Stimulated activated CD8-positive, alpha-beta memory T cell treated with anti-CD3 and anti-CD28 coated beads, Interleukin-7, amount 100 ng/mL, for 1 hour (primary cell): ENCODE measurements at places on chromosomes 7 and 10.

DNA sequence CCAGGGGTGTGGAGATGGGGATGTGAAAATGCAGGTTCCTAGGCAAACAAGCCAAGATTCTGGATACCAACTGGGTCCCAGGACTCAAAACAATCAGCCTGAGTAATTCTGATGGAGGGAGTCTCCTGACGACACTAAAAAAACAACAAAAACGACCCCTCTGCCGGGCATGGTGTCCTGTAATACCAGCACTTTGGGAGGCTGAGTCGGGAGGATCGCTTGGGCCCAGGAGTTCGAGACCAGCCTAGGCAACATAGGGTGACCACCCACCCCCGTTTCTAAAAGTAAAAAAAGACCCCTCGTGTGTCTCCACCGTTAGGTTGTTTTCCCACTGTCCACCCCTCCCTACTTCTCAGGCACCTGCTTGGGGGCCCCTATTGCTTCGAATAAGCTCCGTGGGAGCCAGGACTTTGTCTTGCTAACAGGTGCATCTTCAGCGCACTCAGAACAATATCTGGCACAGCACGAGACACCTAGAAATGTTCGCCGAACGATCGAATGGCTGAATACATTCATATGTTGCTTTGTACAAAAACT is 743 bp upstream of the NRF1 start:
- no peak for DNase-seq

DNA sequence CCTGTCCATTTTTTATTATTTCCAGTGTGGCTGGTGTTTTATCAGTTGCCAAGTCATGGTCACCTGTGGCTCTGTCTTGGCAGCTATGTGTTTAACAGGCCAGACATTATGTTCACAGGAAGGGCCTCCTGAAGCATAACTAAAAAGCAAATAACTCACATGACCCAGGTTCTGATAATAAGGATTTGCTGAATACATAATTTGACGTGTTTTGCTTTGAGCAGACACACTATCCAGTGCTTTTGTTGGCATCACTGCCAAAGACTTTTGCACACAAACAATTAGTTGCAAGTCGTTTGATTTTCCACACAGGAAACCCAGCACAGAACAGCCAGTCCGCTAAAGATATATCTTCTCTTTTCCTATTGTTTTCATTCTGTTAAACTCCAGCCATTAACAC is 173.6 kb downstream of the ARL4A start:
- DNase-seq, result no peak

- DNase-seq, result no peak
Measured at GRCh38 chr7:36064676-36065075, 88.4 kb upstream of the EEPD1 start.

- no peak for DNase-seq
Measured at GRCh38 chr7:92763636-92764423, 72.5 kb downstream of the CDK6 start.

- no peak for DNase-seq
Measured at GRCh38 chr10:3213208-3213607, 40.6 kb upstream of the PITRM1 start.

DNA sequence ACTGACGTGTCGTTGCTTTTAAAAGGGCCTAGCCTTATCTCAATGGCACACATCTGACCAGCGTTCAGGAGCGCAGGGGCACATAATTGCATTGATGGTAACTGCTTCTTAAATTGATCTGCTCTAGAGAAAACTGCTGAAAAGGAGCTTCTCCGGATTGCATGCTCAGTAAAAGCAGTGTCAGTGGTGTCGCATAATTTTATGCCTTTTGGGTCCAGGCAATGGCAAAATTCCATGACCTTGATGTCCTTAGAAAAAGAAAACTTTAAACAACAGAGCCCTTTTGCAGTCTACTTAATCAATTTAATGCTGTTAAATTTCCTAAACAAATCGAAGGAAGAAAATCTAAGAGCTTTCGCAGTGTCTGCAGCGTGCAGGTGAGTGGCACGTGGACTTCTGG is 75.7 kb downstream of the PTPRE start:
- DNase-seq, result no peak

DNA sequence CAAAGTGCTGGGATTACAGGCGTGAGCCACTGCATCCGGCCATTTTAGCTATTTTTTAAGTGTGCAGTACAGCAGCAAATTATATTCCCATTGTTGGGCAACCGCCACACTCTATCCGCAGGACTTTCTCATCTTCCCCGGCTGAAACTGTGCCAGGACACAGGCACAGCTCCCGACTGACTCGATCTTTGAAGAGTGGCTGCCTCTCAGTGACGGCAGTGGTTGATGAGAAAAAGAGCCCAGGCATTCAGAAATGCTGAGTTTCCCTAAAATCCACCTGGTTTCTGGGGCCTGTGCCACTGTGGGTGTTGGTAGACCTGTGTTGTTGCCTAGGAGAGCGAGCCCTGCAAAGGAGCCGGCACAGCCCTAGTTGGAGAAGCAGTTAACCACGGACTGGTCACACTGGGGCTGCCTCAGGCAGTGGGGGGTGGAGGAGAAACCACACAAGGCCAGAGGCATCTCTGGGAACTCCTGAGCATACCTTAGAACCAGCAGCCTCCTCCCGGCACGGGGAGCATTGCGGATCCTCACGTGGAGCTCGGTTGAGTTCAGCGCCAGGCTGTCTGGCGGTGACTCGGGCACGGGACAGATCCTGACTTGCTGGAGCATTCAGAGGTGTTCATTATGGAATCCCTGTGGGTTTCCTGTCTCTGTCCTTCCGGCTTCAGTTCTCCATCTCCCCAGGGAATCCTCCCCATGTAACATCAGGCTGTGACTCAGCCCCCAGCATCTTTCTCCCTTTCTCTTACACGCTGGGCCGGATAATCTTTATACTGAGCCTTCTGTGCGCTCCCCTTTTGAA is 16.2 kb downstream of the PFKFB3 start:
- DNase-seq, result no peak

- DNase-seq, result no peak
Measured at GRCh38 chr7:138579136-138579535, 119.1 kb downstream of the TRIM24 start.

GRCh38 chr10:20334559-20334958 is 518.3 kb downstream of the PLXDC2 start:
- no peak for DNase-seq

DNA sequence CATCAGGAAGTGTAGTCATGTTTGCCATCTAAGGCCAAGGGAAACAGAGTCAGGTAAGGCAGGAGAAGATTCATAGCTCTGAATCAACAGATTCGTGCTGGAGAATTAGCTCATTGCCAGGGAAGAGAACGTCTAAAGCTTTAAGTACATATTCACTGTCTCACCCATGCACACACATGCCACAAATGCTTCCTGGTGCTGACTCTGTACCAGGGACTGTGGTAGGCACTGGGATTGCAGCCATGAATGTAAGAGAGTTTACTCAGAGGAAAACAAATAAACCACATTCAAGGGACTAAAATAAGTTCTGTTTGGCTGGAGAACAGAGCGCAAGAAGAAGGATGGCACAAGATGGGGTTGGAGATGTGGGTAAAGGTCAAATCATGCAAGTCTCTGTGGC is 89.8 kb upstream of the HPS1 start:
- no peak for DNase-seq

GRCh38 chr7:158322616-158323530 is 264.8 kb downstream of the PTPRN2 start:
- no peak for DNase-seq

GRCh38 chr7:90948085-90948484 is 316.1 kb upstream of the FZD1 start:
- no peak for DNase-seq

- no peak for DNase-seq
Measured at GRCh38 chr7:101882005-101882421, 64.6 kb downstream of the CUX1 start.

- DNase-seq, result no peak
Measured at GRCh38 chr7:46814516-46815250, 767.2 kb downstream of the TNS3 start.

DNA sequence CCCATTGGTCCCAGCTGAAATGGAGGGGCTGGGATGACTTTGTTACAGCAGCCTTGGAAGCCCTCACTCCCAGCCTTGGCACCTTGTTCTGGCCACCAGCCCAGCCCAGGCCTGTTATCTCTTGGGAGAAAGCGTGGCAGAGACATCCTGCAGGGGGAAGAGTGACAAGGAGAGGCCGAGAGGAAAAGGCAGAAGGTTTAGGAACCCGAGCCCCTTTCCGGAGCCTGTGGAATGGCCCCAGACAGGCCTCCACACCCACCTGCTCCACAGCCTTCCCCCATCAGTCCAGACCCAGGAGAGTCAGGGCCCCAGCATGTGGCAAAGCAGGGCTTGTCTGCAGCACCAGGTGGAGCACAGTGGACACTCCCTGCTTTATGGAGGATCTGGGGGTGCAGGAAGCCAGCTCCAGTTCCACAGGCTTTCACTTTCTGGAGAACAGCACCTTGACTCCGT is 24.1 kb upstream of the TRIM8 start:
- no peak for DNase-seq

DNA sequence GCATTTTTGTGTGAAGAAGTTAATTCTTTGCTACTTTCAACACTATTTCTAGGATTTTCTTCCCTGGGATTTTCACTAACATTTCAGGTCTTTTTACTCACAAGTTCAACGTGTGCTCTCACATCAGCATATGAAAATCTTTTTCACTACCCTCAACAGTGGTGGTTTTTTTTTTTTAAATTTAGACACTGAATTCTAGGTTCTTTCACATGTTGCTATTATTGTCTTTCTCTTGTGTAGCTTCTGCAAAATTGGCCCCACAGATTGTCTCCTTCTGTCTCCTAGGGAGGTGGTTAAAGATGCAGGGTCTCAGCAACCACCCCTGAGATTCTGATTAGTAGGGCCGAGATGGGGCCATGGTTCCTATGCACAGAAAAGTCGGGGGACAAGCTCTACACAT is 165.0 kb upstream of the GPR26 start:
- no peak for DNase-seq

- DNase-seq, result no peak
Measured at GRCh38 chr10:88071879-88072278, 208.5 kb downstream of the PTEN start.

GRCh38 chr7:20713792-20714191 is 72.9 kb downstream of the SP8 start:
- DNase-seq, result no peak

DNA sequence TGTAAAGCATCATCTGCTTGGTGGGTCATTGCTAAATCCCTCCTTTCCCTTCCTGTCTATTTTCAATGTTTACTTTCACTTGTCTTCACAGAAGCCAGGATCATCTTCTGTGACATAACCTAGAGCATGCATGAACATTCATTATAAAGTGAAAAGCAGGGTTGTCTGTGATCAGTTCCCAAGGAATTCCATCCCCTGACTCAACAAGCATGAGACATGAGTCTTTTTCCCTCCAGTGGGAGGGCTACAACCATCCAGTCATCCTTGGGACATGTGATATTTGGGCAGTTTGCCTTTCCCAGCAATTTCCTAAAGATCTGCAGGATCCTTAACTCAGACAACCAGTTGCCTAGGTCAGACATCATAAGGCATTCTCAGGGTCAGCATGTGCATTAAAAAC is 166.3 kb upstream of the TMEM196 start:
- no peak for DNase-seq

- no peak for DNase-seq
Measured at GRCh38 chr10:20714979-20715378, 182.1 kb downstream of the NEBL start.

GRCh38 chr10:102644066-102644645 is at the start of gene TRIM8:
Gene TRIM8 (plus strand): TSS chr10:102644479. CDS start chr10:102644618, 139 bp downstream.
- no peak for DNase-seq

DNA sequence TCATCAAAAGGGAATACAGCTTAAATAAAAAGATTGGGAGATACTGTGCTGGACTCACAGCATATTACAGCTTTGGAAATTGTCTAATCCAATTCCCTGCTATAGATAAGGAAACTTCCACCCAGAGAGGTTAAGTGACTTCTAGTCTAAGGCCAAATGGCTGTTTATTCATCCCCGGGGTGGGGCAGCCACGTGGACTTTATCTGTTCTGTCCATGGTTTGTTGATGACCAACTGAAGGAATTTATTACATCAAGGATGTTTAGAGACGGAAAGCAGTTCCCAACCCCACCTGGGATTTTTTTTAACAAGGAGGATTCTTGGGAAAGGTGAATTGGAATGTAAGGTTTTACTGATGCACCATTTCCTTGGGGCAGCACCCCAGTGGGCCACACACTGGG is 88.6 kb downstream of the ATXN7L1 start:
- no peak for DNase-seq

- no peak for DNase-seq
Measured at GRCh38 chr10:58179238-58179637, 88.5 kb downstream of the IPMK start.

DNA sequence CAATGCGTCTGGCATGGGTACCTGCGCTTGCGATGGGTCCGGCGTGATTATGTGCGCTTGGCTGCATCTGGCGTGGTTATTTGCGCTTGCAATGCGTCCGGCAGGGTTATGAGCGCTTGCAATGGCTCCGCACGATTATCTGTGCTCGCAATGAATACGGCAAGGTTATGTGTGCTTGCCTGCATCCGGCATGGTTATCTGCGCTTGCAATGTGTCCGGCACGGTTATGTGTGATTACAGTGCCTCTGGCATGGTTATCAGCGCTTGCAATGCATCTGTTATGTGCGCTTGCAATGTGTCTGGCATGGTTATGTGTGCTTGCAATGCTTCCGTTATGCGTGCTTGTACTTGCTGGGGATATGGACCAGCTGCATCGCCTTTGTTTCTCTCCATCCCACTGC is 37.7 kb downstream of the RBAK start:
- no peak for DNase-seq

- no peak for DNase-seq
Measured at GRCh38 chr10:127578961-127579305, 29.8 kb downstream of the NPS start.

DNA sequence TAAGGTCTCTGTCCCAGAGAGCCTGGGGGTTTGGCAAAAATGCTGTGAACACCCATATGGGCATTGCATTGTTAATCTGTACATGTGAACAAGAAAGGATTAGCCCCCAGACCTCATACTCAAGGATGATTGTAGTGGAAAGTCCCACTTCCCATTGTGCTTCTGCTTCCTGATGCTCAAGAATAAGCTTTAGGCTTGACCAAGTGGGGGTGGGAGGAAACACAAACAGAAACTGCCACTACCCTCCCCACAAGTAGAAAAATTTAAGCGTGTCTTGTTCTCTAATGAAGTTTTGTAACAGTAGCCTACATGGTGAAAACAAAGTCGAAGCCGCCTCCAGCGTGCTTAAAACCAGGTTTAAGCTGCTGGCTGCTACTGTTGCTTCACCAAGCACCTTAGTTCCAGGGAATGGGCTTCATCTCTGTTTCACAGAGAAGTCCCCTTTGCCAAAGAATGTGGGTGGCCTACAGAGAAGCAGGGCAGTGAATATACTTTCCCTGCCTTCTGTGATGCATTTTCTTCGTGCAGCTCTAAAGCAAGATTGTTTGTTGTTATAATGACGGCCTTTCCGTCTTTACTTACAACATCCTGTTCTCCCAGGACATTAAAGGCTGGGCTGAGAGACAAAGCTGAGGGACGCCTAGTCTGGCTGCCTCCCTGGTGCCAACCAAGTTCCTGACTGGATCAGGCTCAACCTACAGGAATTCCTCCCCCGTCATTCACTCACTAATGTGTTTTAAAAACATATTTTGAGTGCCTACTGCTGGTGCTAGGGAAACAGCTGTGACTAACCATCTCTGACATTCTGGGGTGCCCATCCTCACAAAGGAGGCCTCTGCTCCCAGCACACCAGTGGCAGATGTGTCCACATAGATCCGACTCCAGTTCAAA is 32.1 kb upstream of the CCSER2 start:
- no peak for DNase-seq
